ENCODE measurements at places on chromosomes 5 and 9. TPM values are rescaled to one million over a fixed set of nuclear protein-coding genes. Genes with fewer than 3 reads are reported as not detected.

The FRMD3 gene
- 0.12 TPM for total RNA-seq

The GPR151 gene
- total RNA-seq, result not detected

The RETREG1 gene
- 20.0 TPM for total RNA-seq

The ADAMTS16 gene
- not detected for total RNA-seq

- DNase-seq, result no peak
- no peaks in the 10 kb centered on the region for H3K36me3 ChIP-seq
- H3K4me1 ChIP-seq, result no peaks in the 10 kb centered on the region
- H3K27ac ChIP-seq, result no peak overlapping the region
Measured at GRCh38 chr9:38018958-38019602, 49.9 kb downstream of the SHB start.

DNA sequence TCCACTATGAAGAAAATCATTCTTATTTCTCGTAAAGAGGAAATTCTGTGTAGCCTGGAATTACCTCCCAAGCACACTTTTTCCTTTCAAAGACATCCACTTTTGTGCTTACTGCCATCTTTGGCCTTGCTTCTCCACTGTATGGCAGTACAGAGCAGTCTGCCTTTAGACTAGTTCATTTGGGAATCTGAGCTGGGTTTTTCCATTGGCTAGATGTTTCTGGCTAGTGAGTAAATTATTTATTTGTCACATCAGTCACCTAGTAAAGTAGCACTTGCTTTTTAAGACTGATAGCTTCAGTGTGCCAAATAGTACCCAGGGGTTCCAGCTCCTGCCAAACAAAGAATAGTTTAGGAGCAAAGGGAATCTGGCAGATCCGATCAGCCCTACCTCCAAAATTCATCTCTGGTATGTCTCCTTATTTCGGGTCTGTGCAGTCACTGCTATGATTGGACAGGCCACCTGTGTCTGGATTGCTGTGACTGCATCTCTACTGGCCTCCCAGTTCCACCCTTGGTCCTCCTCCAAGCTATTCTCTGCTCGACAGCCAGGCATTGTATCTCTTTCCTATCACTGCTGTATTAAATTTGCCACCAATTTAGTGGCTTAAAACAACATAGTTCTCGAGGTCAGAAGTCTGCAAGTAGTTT is 97.6 kb downstream of the NUDT12 start:
- no peaks in the 10 kb centered on the region for H3K4me1 ChIP-seq
- DNase-seq, result no peak
- no peaks in the 10 kb centered on the region for H3K36me3 ChIP-seq

DNA sequence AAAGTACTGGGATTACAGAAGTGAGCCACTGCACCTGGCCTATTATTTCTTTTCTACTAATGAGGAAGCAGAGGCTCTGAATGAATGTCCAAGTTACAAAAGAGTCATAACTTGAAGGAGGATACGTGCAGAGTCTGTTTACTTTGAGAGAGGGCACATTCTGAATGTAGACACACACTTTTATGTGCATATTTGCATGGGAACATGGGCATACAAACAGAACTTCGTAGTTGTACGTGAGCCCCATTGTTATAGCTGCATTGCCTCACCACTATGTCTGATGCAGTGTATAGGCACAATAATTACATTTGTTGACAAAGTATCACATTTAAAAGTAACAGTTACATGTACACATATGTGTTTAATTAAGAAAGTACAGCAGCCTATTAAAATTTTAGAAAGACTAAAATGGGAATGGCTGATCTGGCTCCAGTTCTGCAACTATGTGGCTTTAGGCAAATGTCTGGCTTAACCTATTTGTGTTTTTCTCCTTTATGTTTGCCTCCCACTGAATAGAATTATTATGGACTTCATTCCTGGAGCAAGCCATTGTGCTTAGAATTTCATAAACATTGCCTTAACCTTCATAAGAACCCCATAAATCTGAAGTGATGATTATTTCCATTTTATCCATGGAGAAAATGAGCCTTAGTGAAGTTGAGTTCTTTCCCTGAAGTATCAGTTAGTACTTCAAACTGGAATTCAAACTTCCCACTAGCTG is 3.0 kb upstream of the DPYSL3 start:
- DNase-seq, result no peak
- H3K4me3 ChIP-seq, result no peak overlapping the region
- peaks cover 27% of the 10 kb centered on the region for H3K27me3 ChIP-seq

DNA sequence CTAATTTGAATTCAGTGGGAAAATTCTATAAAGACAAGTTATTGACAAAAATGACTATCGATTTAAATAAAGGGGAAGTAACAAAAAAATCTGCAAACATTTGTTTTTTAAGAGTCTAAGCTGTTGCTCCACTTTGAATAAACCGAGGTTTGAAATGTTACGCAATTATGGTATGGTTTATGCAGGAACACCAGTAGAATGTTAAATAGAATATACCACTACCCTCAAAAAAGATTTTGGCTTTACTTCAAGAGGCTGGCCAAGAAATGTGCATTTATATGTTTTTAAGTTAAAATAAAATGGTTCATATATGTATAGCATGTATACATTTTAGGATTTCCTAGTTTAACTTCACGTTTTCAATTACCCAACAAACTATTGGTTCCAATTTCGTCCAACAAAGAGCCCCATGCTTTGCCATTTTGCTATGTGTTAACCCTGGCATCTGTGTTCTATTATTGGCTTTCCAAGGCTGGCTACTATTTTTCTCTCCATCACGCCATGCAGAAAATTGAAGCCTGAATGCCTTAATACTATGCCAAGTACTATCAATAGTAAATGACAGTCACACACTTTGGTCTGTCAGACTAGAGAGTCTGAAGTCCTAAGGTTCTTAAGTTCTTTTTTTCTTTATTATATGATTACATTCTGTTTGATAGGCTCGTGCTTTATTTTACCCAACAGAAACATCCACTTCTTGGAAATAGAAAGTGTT is 171.2 kb downstream of the BRINP1 start:
- no peaks in the 10 kb centered on the region for H3K4me1 ChIP-seq
- DNase-seq, result no peak
- H3K36me3 ChIP-seq, result no peaks in the 10 kb centered on the region
- no peak overlapping the region for H3K4me3 ChIP-seq
- no peak overlapping the region for H3K27ac ChIP-seq

Data from activated naive CD4-positive, alpha-beta T cell treated with anti-CD3 and anti-CD28 coated beads for 36 hours (primary cell).